ENCODE measurements at places on chromosomes 1 and 21. TPM values are rescaled to one million over a fixed set of nuclear protein-coding genes. Genes with fewer than 3 reads are reported as not detected.
A peak's percentile ranks its signal among the peaks of the same experiment; 100 is the strongest.

GRCh38 chr1:84795966-84796600 is 96.9 kb downstream of the LPAR3 start:
- peaks cover 8% of the 10 kb centered on the region for H3K27me3 ChIP-seq
- no peaks in the 10 kb centered on the region for H3K36me3 ChIP-seq
- no peak overlapping the region for H3K4me3 ChIP-seq
- H3K4me1 ChIP-seq = no peaks in the 10 kb centered on the region

DNA sequence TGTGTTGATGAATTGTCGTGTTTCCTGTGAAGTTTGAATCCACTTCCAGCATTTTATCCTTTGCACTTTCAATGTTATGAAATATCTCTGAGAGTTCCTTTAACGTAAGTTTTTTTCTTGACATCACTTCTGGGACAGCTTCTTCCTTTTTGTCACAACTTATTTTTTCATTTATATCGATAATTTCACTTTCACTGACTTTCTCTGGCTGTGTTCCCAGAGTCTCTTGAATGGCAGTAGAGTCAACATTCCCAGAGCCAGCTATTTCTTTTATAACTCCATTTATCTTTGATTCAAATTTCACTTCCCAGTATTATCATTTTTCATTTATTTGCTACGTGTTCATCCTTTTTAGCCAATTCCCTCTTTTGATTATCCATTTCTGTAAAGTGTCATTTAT is 256.5 kb downstream of the PAPPA2 start:
- no peaks in the 10 kb centered on the region for H3K27me3 ChIP-seq
- H3K4me1 ChIP-seq = no peaks in the 10 kb centered on the region
- DNase-seq = no peak
- H3K4me3 ChIP-seq = no peak overlapping the region
- no peaks in the 10 kb centered on the region for H3K36me3 ChIP-seq

DNA sequence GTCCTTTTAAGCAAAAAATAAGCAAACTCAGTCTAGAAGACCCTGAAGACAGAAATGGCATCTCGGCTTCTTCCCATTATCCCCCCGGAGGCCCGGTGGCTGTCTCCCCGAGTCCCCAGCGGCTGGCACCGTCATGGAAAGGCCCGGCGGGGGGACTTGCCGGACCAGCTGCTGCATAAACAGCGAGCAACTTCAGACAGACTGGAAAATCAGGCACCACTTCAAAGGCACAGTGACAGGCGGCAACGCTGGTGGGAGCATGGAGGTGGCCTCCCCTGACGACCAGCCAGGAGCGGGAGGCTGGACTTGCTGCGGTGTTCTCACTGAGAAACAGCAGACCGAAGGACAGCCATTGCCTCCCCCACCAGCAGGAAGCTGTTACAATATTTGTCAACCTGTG is 18.4 kb upstream of the C1QA start:
- peaks cover 73% of the 10 kb centered on the region for H3K27me3 ChIP-seq
- H3K36me3 ChIP-seq = no peaks in the 10 kb centered on the region
- no peak overlapping the region for H3K4me3 ChIP-seq
- no peaks in the 10 kb centered on the region for H3K4me1 ChIP-seq

DNA sequence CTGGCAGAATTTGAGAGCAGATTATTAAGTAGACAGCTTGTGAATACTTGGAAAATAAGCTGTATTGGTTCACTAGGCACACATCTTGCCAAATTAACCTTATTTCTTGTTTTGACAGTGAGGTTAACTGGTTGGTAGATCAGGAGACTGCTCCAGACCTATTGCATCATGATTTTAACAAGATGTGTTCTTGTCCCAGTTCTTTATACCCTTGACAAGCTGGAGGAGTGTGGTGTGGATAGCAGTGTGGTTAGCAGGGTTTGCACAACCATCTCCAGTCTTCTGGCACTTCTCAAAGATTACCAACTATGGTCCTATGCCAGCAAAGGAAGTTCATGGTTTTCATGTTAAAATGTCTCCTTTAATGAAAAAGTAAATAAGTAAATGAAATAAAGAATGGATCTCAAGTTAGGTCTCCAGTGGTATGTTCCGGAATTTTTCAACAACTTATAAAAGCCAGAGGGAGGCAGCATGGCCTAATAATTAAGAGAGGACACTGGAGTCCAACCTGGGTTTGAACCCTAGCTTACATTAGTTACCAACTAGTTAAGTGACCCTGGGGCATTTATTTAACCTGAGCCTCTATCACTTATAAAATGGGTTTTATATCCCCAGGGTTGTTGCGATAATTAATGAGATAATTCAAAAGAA is 34.1 kb downstream of the DDX20 start:
- no peak for DNase-seq
- H3K27ac ChIP-seq = no peak overlapping the region
- no peaks in the 10 kb centered on the region for H3K4me1 ChIP-seq
- H3K36me3 ChIP-seq = no peaks in the 10 kb centered on the region
- H3K4me3 ChIP-seq = no peak overlapping the region

- H3K36me3 ChIP-seq = no peaks in the 10 kb centered on the region
- peaks cover 3% of the 10 kb centered on the region for H3K27me3 ChIP-seq
- H3K4me1 ChIP-seq = peaks cover 13% of the 10 kb centered on the region
- H3K4me3 ChIP-seq = no peak overlapping the region
Measured at GRCh38 chr1:149937759-149938158, 1.1 kb upstream of the MTMR11 start.

- H3K36me3 ChIP-seq = no peaks in the 10 kb centered on the region
- H3K4me3 ChIP-seq = no peak overlapping the region
- H3K27me3 ChIP-seq = no peaks in the 10 kb centered on the region
- H3K27ac ChIP-seq = no peak overlapping the region
Measured at GRCh38 chr1:172143384-172144055, 277.0 kb upstream of the C1orf105 start.

DNA sequence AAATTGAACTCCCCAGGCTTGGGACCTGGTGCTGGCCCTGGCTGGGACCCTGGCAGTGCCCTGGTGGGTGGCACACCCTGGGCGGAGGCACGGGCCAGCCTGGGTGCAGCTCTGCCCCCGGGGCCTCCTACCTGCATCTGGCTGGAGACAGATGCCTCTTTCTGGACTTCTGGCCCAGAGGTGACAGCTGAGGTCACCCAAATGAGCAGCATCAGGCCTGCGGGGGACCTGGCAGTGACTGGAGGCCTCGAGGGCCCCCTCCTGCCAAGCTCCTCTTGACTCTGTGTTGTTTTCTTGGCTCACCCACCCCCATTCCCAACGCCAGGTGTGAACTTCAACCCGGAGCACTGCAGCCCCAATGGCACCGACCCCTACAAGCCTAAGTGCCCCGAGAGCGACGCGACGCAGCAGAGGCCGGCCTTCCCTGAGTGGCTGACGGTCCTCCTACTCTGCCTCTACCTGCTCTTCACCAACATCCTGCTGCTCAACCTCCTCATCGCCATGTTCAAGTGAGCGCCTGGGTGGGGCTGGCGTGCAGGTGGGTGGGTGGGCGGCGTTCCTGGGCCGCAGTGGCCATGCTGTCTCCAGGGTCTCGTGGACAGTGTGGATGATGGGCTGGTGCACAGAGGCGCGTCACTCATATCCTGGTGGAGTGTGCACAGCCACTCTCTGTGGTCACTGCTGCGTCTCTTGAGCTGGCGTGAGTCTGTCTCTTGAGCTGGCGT is 41.6 kb upstream of the LRRC3 start:
- peaks cover 3% of the 10 kb centered on the region for H3K36me3 ChIP-seq
- DNase-seq = no peak
- H3K27me3 ChIP-seq = peaks cover 7% of the 10 kb centered on the region
- H3K4me3 ChIP-seq = no peak overlapping the region
- peaks cover 2% of the 10 kb centered on the region for H3K4me1 ChIP-seq

DNA sequence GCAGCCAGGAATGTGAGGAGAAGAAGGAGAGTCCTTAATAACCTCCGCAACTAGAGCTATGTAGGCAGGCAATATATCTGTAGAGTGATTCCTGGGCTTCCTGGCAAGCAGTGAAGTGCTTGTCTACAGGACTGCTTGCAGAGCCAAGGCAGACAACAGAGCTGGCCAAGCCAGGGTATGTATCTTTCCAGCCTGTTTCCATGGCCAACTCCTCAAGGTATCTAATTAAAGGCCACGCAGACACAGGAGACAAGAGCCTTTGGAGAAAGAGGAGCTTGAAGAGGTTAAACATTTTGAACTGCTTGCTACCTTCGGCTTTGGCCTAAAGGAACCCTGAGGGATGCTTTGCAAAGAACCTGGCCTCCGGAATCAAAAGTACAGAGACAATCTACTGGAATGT is 137.4 kb downstream of the PIGK start:
- H3K36me3 ChIP-seq = no peaks in the 10 kb centered on the region
- no peak for DNase-seq
- no peak overlapping the region for H3K4me3 ChIP-seq
- no peak overlapping the region for H3K27ac ChIP-seq

DNA sequence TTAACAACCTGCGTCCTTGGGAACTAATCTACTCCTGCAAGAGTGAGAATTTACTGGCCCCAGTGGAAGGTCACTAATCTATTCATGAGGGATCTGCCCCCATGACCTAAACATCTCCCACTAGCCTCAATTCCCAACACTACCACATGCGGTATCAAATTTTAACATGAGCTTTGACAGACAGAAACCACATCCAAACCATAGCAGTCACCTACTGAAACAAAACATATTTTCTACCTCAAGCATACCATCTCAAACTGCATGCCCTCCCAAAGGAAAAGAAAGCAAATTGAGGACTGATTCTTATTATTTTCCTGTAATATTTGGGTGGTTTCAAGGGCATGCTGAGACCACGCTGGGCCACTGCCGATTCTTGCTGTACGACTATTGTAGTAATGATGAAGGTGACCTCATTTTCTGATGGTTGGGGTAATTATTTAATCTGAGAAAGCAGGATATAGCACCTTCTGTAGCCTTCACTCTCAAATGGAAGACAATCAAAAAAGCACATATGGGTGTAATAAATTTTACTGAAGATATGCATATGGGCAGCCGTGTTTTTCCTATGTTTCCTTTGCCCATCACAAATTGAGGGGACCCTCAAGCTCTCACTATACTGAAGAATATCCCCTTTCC is 13.2 kb upstream of the GBP5 start:
- no peak for DNase-seq
- no peaks in the 10 kb centered on the region for H3K27me3 ChIP-seq
- H3K36me3 ChIP-seq = no peaks in the 10 kb centered on the region
- H3K4me3 ChIP-seq = no peak overlapping the region
- H3K4me1 ChIP-seq = peaks cover 35% of the 10 kb centered on the region
- H3K27ac ChIP-seq = peak overlapping the region; percentile 79

DNA sequence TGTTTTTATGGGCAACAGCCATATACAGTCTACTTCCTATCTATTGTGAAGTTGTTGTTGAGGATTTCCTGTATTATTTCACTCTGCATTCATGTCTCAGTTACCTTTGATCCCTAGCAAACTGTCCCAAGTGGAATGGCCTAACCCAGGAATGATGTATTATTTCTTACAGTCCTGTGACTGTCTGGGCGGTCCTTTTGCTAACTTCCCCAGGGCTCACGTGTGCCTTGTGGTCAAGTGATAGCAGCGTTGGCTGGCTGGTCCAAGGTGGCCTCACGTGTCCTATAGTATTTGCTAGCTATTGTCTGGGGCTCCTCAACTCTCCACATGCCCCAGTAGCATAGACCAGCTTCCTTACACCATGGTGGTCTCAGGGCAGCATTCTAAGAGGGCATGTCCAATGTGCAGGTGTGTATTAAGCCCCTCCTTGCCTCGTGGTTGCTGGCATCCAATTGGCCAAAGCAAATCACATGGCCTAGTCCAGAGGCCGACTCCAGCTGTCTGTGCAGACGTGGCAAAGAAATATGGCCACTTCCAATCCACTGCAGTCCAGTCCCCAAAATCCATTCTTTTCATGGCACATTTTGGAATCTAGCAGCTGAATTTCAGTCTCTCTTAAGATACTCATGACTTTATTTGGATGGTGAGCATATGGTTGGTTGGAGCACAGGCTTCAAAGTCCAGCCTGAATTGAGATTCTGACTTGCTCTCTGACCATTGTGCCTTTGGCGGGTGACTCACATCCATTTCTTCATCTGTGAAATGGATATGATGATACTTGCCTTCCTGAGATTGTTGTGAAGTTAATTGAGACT is 94.1 kb downstream of the GALNT2 start:
- H3K4me1 ChIP-seq = no peaks in the 10 kb centered on the region
- no peak overlapping the region for H3K27ac ChIP-seq
- DNase-seq = no peak
- H3K4me3 ChIP-seq = no peak overlapping the region

DNA sequence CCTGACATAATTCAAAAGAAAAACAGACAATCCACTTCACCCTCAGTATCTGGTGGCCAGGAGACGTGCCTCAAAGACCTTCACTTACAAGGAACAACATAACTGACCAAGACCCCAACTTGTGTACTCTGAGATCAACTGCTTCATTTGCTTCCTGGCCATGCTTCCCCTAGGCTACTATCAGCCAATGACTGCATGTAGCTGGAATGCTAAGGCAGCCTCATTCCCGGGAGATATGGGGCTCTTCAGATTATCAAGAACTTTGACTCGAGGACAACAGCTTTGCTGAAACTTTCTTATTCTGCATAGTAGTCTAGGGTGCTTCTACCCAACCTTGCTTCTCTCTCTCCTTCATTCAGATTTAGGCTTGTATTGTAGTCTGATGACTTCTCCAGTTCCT is 11.7 kb upstream of the UCK2 start:
- H3K36me3 ChIP-seq = no peaks in the 10 kb centered on the region
- no peak for DNase-seq
- H3K4me1 ChIP-seq = no peaks in the 10 kb centered on the region
- no peak overlapping the region for H3K4me3 ChIP-seq
- no peaks in the 10 kb centered on the region for H3K27me3 ChIP-seq
- no peak overlapping the region for H3K27ac ChIP-seq

DNA sequence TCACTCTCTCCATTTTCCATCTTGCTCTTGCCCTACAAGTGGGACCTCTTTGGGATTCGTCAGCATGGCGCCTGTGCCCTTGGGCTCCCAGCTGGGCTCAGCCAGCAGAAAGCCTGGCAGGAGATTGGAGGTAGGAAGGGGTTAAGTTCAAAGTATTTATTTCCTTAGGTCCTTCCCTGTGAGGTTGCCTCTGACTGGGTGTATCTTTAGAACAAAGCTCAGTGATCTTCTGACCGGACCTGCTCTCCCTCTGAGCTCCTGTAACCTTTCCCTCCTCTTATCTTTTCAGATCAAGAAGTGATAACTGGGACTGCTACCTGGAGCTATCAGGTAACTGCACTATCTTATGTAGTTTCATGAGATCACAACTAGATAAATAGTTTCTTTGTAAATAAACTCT is 75.8 kb upstream of the ABCD3 start:
- no peaks in the 10 kb centered on the region for H3K27me3 ChIP-seq
- H3K36me3 ChIP-seq = no peaks in the 10 kb centered on the region
- no peak for DNase-seq
- H3K4me1 ChIP-seq = no peaks in the 10 kb centered on the region

GRCh38 chr1:21189906-21190500 is 13.3 kb upstream of the EIF4G3 start:
- H3K36me3 ChIP-seq = no peaks in the 10 kb centered on the region
- no peaks in the 10 kb centered on the region for H3K27me3 ChIP-seq
- peaks cover 11% of the 10 kb centered on the region for H3K4me1 ChIP-seq

Gene OR2T33
- not detected for total RNA-seq

Gene BMP8B
- total RNA-seq = 0.76 TPM

Gene RCSD1
- 101 TPM for total RNA-seq

Gene SLC45A1
- total RNA-seq = 1.2 TPM

Gene FCGR3B
- 0.60 TPM for total RNA-seq

Gene COL16A1
- not detected for total RNA-seq

Gene KCNE2
- not detected for total RNA-seq

Gene CYP2J2
- total RNA-seq = 1.8 TPM
